ENCODE measurements at places on chromosomes 12 and 14.
A peak's percentile ranks its signal among the peaks of the same experiment; 100 is the strongest.

DNA sequence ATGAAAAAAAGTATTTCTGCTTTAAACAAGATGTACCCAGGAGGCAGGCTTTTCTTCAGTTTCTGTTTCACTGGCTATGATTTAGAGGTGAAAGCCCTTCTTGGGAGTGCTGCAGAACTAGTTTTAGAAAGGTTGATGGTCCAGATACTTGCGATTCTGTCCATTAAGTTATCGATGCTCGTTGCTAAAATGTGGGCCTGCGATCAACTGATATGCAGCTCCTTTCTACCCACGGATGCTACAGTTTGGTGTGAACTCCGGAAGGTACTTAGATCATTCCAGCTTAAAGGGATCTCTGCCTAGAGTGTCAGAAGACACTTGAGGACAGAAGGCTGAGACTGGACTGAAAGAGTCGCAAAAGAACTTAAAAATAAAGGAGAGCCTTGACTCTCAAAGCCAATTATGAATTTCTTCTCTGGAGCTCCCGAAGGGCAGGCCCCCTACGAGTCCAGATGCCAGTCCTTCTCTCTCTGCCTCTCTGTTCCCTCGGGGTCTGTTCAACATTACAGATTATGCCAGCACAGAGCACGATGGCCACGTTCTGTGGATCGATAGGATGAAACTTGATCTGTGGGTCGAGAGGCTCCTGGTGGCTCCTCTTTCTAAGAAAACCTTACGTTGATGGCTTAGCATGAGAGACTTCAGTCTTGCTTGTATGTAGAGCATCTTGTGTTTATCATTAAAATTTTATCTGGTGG, 40.0 kb downstream of the FBXW8 start:
- no peak for DNase-seq

DNA sequence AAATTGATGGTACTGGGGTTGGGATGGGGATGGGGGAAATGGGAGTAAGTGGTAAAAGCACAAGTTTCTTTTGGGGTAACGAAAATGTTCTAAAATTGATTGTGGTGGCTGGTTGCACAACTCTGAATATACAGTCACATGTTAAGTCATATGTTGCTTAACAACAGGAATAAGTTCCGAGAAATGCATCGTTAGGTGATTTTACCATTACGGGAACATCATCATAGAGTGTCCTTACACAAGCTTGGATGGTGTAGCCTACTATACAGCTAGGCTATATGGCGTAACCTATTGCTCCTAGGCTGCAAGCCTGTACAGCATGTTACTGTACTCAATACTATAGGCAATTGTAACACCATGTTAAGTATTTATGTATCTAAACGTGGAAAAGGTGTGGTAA, 31.0 kb downstream of the ITGA7 start:
- DNase-seq: no peak

GRCh38 chr12:131091413-131091975, 137.8 kb downstream of the ADGRD1 start:
- DNase-seq: no peak

DNA sequence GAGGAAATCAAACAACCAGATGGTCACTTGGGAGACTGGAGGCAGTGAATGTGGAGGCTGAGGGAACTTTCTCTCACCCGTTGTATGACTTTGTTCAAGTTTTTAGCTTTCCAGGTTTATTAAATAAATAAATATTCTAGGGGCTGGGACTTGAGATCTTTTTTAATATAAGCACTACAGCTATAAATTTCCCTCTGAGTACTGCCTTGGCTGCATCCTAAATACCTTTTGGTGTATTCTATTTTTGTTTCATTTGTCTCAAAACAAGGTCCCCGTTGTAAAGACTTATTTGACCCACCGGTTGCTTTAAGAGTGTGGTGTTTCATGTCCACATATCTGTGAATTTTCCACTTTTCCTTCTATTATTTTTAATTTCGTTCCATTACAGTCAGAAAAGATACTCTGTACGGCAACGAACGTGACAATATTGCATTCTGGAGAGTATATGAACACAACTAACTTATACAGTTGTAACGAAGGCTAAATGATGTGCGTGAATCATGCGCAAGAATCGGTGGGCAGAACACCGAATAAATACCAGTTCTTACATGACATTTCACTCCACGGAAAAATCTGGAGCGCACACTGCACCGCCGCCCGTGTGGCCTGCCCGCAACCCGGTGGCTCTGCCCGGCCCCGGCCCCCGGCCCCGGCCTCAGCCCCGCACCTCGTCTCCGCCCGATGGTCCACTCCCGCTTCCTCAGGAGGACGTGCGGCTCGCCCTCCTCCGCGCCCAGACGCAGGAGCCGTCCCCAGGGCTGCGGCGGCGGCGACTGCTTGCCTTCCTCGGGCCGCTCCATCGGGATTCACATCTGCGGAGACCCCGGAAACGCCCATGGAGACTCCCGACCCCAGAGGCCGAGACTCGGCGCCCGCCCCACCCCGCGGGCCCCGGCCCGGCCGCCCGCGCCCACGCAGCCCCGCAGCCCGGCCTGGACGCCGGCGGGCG, 602 bp downstream of the CHFR start:
- peak; percentile 31 for DNase-seq

- no peak for DNase-seq
Measured at GRCh38 chr12:29782285-29782870, 1.4 kb downstream of the TMTC1 start.

DNA sequence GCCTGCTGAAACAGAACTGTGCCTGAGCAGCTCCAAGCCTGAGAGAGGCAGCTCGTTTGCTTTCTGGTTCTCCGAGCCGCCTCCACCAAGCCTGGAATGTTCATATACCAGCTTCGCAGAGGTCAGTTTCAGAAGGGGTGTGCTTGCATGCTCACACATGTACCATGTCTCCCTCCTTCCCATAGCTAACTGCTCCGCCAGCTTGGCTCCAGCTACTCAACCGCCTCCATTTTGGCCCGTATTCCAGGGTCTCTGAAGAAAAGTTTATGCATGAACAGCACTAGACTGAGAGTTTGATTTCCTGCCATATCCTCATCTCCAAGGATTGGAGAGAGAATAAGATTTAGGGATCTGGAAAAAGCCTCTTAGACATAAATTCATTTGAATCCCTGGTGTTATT, 103.7 kb downstream of the SMOC1 start:
- no peak for DNase-seq

DNA sequence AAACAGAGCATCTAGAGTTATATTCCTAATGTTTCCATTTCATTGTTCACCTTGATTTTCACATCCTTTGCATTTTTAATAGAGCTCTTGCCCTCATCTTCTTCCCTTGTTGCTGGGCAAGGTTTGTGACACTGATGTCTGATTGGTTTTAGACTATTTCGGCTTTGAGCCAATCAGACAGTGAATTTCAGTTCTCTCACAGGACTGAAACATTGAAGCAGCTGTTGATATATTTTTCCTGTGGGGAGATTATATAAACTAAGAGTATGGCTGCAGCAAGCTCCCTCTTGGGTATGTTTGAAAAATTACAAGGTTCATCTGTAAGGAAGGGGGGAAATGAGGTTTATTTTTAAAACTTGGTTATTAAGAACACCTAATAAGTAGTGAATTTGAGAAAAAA, 51.2 kb downstream of the ATF7IP start:
- DNase-seq: no peak

- no peak for DNase-seq
Measured at GRCh38 chr12:3685830-3686229, 67.1 kb downstream of the CRACR2A start.

- no peak for DNase-seq
Measured at GRCh38 chr14:59241121-59241520, 52.7 kb downstream of the DAAM1 start.

- DNase-seq: no peak
Measured at GRCh38 chr14:103126873-103127304, 3.6 kb downstream of the TNFAIP2 start.

DNA sequence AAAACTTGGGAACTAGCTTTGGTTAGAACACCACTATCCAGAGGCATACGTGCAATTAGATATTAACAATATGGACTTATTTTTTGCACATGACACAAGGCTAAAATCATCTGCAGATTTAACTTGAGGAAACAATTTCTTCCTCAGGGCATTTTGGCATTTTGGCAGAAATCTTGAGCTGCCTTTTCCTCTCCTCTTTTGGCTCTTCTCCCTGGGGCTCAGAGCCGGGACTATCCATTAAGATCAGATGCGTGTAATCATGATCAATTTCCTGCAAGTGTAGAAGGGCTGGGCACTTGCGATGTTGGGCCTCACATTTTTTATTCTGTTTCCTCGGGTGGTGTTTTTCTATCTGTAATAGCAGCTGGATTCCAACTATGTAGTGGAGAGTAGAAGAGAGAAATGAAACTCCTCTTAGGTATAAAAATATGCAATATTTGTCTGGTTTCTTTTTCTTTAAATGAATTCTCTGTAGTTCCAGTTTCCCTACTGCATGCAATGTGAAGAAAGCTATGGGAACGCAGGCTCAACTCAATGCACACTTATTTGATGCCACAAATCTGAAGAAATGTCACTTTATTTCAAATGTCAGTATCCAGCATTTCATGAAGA, 1010.8 kb downstream of the FLRT2 start:
- no peak for DNase-seq

- DNase-seq: no peak
Measured at GRCh38 chr12:78431931-78432330, 432.6 kb upstream of the SYT1 start.

GRCh38 chr12:131047789-131048610, 94.3 kb downstream of the ADGRD1 start:
- DNase-seq: no peak

DNA sequence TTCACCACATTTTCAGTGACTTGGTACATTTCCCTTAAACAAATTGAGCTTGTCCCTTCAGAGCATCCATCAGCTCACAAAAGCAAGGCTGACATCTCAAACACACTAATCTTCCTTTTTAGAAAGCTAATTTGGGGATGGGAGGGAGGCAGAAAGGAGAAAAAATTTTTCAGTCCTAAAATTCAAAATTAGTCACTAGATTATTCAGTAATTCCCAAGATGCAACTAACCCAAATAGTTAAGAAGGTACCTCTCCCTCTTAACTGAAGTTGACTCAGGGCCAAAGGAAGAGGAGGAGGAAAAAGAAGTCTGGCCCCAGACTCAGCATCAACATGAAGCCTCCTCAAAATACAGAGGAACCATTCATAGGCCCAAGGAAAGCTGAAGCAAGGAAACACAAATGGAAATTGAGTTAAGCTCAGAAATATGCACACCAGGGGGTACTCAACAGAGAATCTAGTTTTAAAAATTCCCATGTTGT, 21.7 kb downstream of the CBX5 start:
- DNase-seq: no peak

- no peak for DNase-seq
Measured at GRCh38 chr14:61104358-61104757, 123.3 kb downstream of the SLC38A6 start.

DNA sequence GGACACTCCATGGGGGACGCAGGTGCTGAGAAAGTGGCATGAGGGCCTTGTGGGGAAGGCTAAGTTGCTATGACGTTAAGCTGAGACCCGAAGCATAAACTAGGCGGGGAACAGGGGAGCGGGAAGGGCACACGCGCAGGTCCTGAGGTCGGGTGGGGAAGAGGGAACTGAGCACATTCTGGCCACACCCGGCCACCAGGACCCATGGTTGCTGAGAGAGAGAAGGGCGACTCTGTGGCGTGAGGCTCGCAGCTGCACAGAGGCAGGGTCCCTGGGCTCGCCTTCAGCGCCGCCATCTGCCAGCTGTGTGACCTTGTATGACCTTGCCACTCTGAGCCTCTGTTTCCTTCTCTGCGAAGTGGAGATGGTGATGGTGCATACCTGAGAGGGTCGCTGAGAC, 182.5 kb downstream of the PHETA1 start:
- DNase-seq: no peak

DNA sequence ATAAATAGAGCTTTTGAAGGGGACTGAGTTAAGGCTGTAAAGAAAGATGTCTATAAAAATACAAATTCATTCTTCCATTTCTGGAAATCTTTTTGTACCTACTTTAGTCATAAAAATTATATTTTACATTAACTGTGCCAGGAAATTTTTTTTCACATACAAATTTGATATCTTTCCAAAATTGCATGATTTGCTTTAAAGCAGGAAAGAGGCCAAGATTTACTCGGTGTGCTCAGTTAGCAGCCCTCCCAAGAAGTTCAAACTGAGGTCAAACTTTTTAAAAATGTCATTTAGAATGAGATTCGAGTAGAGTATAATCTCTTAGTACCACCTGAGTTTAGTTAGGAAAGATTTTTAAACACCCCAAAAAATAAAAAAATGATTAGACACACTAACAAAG, 173.2 kb upstream of the GRIP1 start:
- DNase-seq: no peak

DNA sequence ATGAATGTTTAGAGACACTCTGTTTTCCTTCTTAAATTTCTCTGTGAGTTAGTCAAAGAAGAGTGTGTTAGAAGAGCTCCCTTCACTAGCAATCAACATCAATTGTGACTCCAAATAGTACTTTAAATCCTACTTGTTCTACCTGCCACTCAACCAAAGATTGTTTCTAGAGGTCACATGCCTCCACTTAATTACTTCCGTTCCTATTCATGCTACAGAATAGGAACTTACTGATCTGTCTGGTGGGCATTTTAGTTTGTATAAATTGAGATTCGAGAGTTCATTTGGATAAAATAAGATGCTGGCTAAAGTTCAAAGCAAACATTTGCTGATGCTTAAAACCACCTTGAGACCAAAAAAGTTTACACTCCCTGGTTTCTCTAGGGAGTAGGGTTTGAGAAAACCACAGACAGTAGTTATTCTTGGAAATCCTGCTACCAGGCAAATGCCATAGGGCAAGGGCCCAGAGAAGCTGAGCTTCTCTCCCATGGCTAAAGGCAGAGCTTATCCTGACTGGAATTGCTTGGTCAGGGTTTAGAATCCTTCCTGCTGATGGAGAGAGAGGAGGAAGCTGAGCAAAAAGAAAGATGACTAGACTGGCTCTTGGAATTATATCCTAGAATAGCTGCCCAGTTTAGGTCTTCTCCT, 389.6 kb upstream of the ATP2B1 start:
- DNase-seq: no peak

DNA sequence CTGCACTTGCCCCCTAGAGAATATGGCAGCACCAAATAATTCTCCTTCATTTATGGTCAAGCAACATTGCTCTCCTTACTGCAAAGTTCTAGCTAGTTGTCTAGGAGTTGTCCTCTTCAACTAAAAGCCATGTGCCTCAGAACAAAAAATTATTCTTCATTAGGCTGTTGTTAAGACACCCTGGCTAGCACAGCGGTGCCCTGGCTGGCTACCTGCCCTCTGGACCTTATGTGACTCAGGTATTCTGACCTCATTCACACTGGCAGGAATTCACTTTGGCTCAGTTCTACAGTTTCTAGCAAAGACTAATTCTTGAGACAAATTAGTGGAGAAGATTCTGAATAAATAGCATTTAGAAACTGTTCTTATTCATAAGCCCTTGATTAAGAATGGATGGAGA, 224.4 kb upstream of the KRR1 start:
- no peak for DNase-seq

DNA sequence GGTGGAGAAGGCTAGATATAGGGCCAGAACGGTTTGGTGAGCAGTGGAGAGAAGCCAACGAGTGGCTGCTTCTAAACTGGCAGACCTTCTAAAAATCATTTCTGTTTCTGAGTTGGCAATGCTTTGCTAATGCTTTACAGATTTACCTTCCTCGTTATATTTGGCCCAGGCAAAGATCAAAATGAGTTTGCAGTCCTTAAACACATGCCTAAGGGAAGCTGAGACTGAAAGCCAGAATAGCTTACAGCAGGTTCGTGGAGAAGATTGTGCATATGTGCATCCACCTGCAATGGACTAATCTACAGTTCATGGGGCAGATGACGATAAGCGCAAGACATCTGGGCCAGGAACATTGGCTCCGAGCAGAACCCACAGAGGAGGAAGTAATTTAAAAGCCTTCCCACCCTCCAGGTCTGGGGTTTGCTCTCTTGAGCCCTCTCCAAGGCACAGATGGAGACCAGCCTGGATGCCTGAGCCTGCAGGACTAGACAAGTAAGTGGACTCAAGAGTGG, 99.4 kb downstream of the NINJ2 start:
- no peak for DNase-seq
